ENCODE measurements at places on chromosomes 7 and 10.

DNA sequence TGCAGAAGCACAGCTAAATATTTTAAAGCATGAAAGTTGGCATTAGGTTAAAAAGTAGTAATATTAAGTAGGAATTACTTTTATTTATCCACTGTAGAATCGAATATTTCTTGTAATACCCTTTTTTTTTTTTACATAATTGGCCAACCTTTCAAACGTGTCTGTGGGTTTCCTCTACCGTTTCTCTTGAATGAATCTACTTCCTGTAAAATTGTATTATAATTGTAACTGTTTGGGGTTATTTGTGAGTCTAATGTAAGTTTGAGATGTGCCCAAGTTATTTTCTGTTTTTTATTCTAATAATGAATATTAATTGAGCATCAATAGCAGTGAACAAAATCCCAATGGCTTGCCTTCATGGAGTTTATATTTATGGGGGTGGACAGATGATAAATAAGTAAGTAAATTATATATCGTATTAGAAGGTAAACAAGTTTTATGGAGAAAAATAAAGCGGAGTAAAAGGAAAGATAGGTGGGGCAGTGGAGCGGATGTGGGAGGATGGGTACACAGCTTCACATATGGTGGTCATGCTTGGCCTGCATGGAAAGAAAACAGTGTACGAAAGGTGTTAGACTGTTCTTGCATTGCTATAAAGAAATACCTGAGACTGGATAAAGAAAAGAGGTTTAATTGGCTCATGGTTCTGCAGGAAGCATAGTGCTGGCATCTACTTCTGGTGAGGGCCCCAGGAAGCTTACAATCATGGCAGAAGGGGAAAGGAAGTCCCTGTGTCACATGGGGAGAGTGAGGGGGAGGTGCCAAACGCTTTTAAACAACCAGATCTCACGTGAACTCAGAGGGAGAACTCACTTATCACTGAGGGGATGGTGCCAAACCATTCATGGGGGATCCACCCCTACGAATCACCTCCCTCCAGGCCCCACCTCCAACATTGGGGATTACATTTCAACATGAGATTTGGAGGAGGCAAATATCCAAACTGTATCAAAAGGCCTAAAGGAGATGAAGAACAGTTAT is 5.4 kb downstream of the TSPAN13 start:
- no peak for DNase-seq

DNA sequence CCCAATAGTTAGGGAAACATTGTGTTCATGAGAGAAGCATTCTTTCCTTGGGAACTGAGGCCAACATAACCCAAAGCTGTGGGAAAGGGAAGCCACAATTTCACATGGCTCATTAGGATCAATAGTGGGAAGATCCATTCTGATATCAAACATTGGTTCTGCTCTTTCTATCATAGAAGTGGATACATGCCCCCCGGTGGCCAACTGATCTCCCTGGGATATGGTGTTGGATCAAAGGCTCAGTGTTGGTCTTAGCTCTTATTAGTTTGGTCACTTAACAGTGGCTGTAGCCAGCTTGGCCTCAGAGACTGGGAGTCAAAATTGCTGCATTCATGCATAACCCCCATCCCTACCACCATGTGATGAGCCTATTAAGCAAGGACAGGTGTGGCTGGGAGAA is 6.7 kb upstream of the GIMAP4 start:
- no peak for DNase-seq

- DNase-seq = no peak
Measured at GRCh38 chr7:43593010-43593409, 10.1 kb downstream of the STK17A start.

DNA sequence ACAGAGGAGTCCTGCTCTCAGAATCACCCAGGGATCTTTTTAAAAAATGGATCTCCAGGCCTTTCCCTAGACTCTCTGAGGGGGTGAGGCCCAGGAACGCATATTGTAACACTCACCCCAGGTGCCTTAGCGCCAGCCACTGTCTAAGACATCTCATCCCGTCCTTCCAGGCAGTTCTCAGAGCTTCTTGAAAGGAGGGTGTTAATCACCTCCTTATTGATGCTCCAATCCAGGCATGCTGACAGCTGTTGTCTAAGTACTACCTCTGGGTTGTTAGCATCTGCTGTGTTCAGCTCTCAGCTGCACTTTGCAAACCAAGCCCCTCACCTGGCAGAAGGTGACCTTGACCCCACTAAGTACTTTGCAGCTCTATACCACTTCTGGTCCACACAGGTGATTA is 36.0 kb downstream of the KIAA1549 start:
- peak; percentile 16 for DNase-seq

- DNase-seq = no peak
Measured at GRCh38 chr7:8263048-8263447, 1.1 kb upstream of the ICA1 start.

GRCh38 chr7:157757211-157757610 is 420.4 kb downstream of the DNAJB6 start:
- DNase-seq = no peak

DNA sequence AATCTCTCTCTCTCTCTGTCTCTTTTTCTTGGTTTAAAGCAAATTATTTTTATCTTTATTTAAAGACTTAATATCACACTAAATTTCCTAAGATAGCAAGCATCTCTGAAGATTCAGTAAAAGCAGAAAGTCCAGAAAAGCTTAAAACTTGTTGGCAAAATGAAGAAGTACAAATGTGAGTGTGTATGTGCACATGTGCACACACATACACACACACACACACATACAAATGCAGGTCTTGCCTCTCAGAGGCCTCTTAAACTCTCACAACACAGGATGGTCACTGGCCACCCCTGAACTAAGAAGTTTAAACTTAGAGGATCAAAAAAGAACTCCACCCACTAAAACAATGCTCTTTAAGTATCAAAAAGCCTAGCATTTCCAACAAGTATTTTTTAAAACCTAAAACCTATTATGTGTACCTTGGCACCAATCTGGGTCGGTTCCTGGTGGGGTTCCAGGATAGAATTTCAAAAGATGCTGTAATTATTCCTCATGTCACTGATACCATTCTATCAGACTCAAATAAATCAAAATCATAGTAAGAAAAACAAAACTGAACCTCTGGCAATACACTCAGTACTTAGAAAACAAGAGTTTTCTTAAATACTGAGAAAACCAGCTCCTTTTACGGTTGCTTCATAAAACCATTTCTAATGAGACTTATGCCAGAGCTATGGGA is 55.0 kb downstream of the SORBS1 start:
- DNase-seq = no peak

All from NCI-H1105 treated with DMSO at 0.1 percent for 48 hours (cell line).